ACHN (cell line): ENCODE measurements at places on chromosomes 2 and 18.

DNA sequence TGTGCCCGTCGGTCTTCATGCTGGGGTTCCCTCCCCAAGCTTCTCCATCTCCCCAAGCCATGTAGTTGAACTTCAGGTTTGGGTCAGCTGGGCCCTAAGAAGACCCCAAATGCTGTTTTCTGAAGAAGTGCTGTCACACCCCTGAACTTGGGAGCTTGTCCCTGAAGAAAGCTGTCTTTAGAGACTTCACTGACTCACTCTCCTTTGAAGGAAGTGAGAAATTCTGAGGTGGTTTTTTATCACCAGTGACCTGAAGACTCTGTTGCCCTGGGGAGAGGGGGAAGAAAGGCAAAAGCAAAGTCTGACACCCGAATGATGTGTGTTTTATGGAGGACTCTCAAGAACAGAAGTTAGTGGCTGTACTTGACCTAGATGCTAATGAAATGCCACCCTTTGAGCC is 83.6 kb upstream of the BCL2L11 start:
- DNase-seq, result no peak

DNA sequence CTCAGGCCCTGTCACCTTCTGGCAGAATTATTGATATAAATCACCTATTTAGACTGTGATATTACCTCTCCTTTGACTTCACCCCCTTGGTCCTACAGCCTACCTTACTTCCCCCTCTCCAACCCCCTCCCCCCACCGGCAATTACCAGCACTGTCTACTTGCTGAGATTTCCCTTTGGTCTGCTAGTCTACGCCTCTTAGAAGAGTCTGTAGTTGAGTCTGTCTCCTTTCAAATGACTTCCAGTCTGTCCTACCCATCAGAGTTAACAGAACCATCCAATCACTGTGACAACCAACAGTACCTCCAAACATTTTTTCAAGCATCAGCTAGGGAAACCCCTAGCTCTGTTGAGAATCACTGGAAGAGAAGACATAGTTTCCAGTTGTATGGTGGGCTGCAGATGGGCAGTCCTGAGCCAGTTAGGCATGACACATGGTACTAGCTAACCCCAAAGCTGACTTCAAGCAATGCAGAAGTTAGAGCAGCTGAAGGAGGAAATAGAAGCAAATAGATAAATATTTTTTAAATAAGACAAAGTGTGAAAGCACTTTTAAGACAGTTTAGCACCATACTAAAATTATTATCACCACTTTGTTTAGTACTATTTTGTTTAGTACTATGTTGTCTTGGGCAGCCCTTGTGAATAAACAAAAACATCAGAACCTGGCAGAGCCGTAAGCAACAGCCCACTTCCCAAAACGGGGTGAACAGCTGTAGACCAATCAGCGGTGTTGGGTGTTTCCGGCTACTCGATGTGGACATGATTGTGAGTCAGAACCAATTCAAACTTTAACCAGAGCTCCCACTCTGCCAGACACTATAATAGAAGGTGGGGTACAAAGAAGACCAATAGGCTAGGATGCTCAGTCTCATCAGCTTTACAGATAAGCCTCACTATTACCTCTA is 2.7 kb upstream of the ASNSD1 start:
- peak; percentile 37 for DNase-seq

- DNase-seq, result no peak
These were observed 1010.7 kb upstream of the ZEB2 start for GRCh38 chr2:145530653-145531052.

DNA sequence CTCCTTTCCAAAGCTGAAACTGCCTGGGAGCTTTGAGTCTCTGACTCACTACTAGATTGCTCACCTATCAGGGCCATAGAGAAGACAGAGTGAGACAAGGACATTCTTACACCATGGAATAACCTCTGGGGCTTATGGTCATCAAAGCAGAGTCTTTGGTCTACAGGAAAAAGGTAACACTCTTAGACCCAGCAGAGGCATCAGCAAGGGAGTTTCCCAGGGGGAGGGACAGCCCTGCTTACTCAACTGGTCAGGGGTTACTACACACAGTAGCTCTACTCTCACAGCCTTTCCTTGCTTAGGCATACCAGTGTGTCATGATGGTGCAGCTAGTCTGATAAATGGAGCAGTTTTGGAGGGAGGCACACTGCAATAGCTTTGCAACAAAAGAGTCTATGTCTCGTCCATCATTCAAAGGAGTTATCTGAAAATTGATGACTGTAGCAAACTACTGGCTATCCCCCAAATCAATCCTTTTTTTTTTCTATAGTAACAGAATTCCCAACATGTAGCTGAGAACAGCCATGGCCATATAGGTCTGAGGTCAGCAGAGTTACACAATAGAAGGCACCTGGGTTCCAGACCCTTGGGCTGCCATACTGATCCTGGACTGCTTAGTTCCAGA is 22.4 kb upstream of the CD28 start:
- peak; percentile 10 for DNase-seq

GRCh38 chr2:10486091-10486490 is 38.0 kb upstream of the ODC1 start:
- DNase-seq, result no peak

DNA sequence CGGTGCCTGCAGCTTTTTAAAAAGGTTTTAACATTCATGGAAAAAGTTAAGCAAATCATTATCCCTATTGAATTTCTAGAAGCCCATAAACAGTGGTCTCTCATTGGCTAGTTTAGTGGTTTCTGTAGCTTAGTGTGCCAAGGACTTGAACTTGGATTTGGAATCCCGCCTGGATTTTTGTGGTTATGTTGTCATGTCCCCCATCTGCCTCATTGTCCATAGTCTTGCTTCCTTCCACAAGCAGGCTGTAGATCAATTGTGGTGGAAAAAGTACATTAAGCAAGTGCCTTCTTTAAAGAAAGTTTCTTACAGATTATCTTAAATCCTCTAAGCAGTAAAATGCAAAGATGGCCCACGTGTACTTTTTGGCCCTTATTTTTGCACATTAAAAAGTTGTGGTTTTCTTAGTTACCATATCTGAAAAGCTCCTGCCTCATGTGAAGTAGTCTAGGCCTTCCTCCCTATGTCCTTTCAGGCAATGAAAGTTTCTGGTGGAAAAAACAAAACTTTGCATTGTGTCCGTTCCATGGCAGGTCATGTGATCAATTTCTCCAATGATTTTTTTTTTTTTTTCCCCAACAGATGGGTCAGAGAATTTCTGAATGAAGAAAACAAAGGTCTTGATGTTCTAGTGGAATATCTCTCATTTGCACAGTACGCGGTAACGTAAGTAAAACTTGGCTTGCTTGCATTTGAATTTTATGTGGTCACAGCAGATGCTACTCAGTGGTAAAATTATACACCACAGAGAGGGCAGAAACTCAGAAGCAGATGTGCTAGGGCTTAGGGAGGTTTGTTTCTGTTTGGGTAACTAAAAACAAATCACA is 158.9 kb downstream of the PRPF40A start:
- DNase-seq, result peak; percentile 93

DNA sequence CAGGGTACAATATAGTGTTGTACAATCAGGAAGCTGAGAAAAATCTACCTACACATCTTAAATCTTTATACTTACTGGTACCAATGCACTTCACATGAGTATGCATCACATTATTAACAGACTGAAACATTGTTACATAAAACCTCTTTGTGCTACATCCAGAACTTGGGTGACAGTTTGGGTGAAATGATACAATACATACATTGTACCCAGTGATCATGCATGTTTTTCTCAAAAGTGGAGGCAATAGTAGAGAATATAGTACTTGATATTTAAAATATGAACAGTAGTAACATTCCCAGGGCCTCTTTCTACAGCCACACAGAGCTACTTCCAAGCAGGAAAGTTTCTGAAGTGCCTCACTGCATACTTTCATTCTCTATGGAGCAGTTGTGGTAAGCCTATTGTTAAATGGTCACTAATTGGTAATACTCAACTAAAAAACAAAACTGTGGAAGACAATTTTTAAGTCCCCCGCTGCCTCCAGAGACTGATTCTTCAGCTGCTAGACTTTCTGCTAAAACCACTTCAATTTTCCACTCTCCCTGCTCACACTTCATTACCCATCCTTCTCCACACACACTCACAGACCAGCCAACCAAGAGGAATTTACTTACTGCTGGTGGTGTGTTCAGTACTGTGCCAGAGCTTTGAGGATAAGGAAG is 22.9 kb upstream of the GRB14 start:
- DNase-seq, result peak; percentile 92

DNA sequence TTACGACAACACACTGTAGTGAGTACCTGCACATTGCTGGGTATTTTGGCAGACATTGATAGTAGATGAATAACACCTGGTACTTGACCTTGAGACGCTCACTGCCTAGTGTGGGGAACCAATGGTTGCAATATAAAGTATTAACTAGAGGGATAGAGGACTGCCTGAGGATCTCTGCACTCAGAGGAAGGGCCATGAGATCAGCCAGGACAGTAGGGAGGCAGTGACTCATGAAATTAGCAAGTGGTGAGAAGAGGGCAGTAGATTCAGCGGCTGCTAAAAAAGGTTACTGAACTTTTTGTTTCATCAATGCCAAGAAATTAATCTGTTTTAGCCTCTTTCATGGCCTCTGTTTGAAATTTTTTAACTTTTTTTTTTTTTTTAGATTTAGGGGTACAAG is 250.8 kb upstream of the TCF4 start:
- no peak for DNase-seq

- DNase-seq, result no peak
These were observed 13.2 kb downstream of the GALR1 start for GRCh38 chr18:77262643-77263465.

GRCh38 chr2:35463805-35464596 is 891.6 kb upstream of the CRIM1 start:
- DNase-seq, result no peak

DNA sequence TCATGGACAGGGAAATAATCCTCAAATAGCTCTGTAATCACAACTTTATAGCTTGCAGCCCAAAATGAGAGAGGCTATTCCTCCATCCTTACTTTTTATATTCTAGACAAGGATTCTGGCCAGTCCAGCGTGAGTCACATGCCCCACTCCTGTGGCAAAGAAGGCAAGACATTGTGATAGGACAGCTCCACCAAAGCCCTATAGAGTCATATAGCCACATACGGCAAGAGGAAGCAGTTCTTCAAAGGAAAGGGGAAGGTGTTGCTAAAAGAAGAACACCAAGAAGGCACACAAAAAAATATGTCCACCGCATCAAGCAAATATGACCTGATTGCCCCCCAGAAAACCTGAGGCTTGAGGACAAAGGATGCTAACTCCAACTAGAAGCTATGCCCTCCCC is 3.4 kb upstream of the GFPT1 start:
- DNase-seq, result no peak

DNA sequence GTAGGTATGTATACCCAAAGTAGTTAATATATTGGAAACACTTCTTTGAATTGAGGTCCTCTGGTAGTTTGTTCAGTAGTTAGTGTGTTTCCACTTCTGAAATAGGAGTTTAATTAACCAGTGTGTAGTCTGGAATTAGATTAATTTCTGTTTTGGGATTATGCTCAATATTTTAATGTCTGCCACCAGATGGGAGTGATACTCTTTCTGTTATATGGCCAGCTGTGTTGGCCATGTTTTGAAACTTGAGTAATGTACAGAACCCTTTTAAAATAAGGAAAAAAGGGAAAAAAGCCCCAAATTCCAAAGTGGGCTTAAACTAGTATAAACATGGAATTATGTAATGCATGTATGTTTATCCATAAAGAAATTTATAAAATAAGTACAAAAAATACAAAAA is 147.7 kb downstream of the CTNNA2 start:
- peak; percentile 25 for DNase-seq

DNA sequence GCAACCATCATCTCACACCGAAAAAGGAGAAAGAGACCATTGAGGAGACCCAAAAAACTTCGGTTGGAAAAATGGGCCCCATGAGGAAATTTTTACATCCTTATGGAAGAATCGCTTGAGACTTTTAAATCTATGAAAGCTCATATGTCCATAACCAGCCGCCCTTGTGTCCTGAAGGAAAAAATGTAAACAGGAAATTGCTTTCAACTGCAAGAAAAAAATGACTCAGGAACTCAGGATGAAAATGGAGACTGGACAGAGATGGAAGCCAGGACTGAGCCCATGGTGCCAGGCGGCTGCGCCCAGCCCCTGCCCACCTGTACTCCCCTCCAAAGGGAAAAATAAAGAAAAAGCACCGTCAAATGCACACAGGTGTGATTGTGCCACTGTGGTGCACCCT is 81.5 kb upstream of the SLC66A3 start:
- DNase-seq, result no peak

- DNase-seq, result no peak
These were observed 889.1 kb upstream of the NRXN1 start for GRCh38 chr2:51921076-51921475.

GRCh38 chr2:204274991-204275390 is 270.3 kb upstream of the PARD3B start:
- no peak for DNase-seq

DNA sequence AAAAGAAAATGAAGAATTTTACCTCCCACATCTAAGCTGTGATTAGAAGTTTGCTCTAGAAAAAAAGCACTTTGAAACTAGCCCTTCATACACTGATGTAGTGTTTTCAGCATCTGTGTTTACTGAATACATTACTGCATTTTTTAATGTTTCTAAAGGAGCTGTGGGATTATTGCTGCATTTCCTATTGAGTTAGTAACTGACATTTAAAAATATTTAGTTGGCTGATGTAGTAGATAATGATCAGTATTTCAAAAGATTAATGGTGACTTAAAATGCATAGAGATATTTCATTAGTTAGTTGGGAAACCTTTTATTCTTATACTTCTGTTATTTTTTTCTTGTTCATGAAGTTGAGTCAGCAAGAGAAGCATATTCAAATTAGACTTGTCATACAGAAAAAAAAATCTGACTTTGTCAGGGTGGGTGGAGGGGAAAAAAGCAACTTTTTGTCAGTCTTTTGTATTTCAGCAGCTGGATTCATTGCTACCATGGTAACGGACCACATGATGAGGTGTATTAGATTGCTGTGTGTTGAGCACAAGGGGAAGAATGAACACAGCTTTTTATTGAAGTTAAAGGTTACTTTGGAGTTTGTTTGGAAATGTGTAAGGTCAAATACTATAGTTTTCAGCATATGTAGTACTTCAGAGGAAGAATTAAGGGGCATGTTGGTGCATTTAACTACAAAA is at the start of gene DTNA:
TSS of gene DTNA (plus strand) at position 549 of the 692 bp plus-strand sequence. CDS start 45,679 bp downstream, outside the sequence.
- peak; percentile 24 for DNase-seq

- no peak for DNase-seq
These were observed 264.7 kb downstream of the MYCN start for GRCh38 chr2:16204886-16205620.

- DNase-seq, result no peak
These were observed 105.3 kb upstream of the ZEB2 start for GRCh38 chr2:144625226-144625625.

GRCh38 chr2:228681426-228681825 is 499.9 kb upstream of the SPHKAP start:
- DNase-seq, result peak; percentile 65

DNA sequence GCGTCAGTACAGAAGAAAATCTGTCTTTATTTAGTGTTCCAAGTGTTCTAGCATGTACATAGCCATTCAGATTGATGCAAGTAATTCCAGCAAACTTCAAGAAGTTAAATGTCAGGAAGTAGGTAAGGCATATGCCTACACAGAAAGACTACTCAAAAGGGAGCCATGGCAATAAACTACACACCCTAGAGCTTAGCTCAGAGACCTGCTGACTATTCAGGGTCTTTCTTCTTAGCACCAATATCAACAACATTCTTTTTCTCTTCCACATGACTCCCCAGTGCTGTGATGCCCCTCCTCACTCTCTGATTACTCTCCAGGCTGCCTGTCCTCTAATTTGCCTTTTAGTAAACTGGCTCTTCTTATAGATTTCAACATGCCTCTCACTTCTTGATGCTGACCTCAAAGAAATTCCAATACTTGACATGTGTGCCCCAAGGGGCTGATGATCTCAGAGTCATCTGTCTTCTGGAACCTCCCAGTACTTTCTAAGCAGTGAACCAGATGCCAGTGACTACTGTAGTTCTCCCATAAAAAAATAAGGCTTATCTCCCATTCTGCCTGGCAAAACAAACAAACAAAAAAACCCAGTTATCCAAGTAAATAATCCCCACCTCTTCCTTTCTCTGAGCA is 909.2 kb upstream of the FANCL start:
- DNase-seq, result no peak
